Uterus (tissue), 4 donors: ENCODE measurements at places on chromosomes 13 and 19.

GRCh38 chr19:1438933-1439354 lies 748 bp downstream of the RPS15 start:
- no peak for DNase-seq

DNA sequence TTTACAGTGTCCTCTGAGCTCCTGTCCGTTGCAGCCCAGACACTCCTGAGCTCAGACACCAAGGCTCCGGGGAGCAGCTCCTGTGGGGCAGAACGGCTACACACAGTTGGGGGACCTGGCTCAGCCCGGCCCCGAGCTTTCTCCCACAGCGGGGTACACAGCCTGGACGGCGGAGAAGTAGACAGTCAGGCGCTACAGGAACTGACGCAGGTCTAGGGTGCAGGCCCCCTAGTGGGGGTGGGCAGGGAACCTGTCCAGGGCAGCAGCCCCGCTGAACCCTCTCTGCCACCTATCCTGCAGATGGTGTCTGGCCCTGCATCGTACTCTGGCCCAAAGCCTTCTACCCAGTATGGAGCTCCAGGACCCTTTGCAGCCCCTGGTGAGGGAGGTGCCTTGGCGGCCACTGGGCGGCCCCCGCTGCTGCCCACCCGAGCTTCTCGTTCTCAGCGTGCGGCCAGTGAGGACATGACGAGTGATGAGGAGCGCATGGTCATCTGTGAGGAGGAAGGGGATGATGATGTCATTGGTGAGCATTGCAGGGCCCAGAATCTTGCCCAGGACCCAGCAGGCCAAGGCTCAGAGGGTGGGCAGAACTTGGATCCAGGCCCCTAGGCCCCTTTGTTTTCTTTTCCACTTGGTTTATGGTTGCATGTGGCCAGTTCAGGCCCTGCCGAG lies 12.9 kb upstream of the PRR19 start:
- no peak for DNase-seq

DNA sequence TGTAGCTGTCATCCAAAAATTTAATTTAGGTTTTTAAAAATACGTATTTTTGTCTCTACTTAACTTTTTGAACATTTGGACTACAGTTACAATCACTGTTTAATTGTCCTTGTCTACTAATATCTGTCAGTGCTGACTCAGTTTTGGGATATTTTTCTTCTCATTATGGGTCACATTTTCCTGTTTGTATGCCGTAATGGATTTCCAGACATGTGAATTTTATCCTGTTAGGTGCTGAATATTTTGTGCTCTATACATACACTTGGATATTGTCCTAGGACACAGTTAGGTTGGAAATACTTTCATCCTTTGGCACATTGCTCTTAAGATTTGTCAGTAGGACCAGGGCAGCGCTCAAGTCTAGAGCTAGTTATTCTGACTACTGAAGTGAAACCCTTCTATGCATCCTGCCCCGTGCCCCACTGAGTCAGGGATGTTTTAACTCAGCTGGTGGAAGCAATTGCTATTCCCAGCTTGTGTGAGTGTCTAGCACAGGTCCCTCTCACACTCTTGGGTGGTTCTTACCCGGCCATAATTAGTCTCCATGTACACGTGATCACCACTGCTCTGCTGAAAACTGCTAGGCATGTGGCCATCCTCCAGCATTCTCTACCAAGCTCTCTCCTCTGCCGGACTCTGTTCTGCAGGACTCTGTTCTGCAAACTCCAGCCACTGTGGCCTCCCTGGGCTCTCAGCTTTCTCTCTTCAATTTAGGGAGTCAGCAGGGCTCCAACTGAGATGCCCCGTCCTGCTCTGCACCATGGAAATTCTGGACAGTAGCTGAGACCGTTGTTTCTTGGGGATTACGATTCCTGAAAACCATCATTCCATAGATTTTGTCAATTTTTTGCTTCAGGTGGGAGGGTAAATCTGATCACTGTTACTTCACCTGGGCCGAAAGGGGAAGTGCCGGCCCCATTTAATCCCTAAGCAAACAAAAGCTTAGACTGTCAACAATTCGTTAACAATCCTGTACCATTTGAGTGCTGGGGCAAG lies 11.1 kb downstream of the PROZ start:
- DNase-seq: no peak

DNA sequence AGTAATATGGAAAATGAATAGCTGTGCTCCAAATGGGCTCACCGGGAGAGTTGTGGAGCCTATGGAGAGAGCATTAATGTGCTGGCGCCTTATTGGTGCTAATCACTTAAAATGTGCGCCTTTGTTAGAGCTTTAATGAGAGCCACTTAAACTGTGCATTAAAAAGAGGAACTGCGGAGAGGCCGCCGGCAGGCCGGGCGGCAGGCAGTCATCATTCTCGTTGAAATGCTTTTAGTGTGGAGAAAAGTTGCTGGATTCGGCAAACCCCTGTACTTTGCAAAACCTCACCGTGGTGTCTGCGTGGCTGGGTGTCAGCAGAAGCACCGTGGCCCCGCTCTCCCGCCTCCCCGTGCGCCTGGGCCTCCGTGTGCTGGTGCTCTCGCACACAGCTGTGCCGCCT lies 105.5 kb downstream of the KDM4B start:
- DNase-seq: no peak

DNA sequence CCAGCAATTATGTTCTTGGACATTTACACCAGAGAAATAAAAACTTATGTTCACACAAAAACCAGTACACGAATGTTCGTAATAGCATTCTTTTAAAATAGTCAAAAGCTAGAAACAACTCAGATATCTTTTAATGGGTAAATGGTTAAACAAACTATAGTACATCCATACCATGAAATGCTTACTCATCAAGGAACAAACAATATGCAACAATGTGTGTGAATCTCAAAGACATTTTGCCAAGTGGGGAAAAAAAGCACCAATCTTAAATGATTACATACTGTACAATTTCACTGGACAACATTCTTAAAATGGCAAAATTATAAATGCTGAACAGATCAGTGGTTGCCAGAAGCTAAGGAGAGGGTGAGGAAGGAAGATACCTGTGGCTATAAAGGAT lies 36.6 kb downstream of the MYCBP2 start:
- DNase-seq: no peak

- DNase-seq: no peak
These were observed 14.5 kb downstream of the LMTK3 start for GRCh38 chr19:48496959-48497727.

DNA sequence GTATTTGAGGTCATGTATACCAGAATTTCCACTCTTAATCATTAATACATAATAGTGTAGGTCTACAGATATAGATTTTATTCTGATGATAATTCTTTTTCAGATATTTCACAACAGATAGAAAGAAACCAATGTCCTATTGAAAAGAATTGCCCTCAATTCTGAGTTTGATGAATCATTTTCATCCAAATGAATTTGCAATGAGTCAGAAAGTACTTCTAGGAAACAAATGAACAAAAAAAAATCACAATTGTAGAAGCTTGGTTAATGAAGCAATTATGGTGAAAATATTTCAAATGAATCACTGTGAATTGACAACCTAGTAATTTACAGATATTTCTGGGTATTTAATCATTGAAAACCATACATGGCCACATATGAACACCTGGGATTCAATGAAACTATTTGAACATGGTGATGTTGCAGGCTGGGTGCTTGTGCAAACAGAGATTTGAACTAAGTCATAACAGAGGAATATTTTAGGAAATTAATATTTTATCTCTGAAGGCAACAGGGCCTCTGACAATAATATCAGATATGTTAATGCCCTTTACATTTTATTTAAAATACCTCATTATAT lies 360.9 kb downstream of the SLITRK5 start:
- no peak for DNase-seq

- DNase-seq: no peak
These were observed 47.9 kb upstream of the CEACAM21 start for GRCh38 chr19:41528106-41528505.

DNA sequence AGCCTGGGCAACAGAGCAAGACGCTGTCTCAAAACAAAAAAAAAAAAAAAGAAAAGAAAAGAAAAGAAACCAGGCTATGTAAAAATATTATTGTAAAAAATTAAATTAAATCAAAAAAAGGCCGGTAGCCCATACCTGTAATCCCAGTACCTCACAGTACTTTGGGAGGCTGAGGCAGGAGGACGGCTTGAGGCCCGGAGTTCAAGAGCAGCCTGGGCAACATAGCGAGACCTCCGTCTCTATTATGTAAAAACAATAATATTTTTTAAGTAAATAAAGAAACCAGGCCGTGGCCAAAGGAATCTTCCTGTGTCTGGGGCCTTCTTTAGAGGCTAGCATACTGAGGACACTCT lies 770 bp upstream of the CAPNS1 start:
- DNase-seq: no peak

GRCh38 chr13:20035130-20035529 lies 76.6 kb downstream of the ZMYM2 start:
- DNase-seq: no peak

GRCh38 chr19:2308114-2308556 lies at the start of gene LINGO3:
Gene LINGO3 (minus strand): TSS chr19:2308154. CDS start chr19:2291776, 16,378 bp downstream.
- DNase-seq: no peak

- no peak for DNase-seq
These were observed 39.3 kb downstream of the SIGLEC7 start for GRCh38 chr19:51181377-51181912.

DNA sequence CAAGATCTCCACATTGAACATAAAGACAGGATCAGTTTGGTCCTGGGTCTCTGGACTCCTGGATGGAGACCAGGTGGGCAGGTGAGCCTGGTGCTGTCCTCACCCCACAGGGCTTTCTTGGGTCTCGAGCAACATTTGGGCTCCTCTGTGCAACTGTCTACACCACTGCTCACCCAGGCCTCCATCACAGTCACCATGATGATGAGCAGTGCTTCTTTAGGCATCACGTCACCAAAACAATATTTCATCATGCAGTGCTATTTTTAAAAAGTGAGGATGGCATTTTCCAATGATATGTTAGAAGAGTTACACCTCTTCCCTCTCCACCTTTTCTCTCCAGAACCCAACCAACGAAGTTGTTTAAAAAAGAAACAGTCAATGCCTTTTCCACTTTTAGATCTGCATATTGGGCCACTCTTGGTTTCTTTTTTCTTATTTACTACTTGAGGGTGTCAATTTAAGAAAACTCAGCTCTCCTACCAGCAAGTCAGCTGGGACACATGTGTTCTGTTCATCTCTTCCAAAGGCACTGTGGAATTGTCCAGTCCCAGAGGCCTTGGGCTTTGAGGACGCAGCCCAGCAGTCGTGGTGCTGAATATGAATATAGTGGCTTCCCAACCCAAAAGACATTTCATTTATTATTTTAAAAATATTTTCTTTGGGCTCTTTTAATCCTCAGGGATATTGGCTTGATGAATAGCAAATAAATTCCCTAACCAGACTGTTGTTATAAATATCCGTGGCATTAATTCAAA lies 405.7 kb downstream of the KCNRG start:
- no peak for DNase-seq

GRCh38 chr19:55461974-55462626 lies 658 bp upstream of the ISOC2 start:
- no peak for DNase-seq

DNA sequence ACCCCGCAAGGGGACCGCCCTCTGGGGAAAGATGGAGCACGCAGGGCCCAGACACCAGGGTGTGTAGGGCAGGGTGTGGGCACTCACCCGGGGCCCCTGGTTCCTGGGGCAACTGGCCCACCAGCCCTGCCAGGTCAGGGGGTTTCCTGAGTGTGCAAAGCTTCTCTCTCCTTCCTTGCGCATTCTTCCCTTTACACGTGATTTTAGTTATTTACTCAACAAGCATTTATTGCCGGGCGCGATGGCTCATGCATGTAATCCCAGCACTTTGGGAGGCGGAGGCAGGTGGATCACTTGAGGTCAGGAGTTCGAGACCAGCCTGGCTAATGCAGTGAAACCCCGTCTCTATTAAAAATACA lies 20.4 kb downstream of the PRR36 start:
- no peak for DNase-seq

GRCh38 chr19:29260477-29261317 lies 47.7 kb upstream of the UQCRFS1 start:
- DNase-seq: no peak

DNA sequence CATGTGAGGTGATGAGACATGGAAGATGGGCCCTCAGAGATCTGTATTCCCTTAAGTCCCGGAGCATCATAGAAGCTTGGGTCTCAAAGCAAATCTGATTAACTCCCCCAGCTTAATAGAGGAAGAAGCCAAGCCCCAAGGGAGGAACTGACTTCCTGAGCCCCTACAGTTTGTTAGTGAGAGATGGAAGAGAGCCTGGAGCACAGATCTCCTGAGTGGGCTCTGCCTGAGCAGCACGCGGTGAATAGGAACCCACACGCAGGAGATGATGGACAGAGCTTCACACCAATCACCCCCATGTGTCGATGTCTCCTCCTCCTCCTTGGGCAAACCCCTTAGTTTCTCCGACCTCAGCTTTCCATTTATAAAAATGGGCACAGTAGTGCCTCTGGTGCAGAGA lies 50.1 kb upstream of the ATP12A start:
- DNase-seq: no peak

DNA sequence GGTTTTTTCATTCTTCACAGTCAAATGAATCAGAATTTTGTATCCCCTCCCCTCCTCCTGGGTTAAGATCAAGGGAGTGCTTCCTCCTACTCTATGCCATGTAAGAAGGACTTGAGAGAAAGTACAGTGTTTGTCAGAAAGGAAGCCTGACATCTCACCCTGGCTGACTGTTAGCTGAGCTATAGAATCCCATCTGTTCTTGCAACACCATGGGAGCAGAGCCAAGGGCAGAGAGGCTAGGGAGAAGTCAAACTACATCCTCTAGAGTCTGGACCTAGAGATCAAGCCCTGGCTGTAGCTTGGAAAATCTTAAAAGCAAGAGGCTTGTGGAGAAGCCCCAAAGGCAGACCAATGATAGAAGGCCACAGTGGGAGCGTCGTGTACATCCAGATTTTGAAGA lies 145.9 kb downstream of the OLFM4 start:
- DNase-seq: peak; percentile 36

DNA sequence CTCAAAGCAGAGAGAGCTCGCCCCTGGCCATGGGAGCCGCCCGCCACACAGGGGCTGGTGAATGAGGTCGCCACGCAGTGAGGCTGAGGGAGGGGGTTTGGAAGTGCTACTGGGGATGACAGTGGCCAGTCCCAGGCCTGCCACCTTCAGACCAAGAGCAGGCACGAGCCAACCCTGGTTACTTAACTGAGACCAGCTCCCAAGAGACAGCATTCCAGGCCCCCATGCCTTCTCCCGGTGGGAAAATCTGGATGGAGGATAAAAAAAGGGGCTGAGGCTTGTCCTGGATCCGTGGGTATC lies 43.3 kb downstream of the RAB20 start:
- DNase-seq: no peak

GRCh38 chr13:64925284-64925683 lies 2304.9 kb downstream of the PCDH9 start:
- DNase-seq: no peak

DNA sequence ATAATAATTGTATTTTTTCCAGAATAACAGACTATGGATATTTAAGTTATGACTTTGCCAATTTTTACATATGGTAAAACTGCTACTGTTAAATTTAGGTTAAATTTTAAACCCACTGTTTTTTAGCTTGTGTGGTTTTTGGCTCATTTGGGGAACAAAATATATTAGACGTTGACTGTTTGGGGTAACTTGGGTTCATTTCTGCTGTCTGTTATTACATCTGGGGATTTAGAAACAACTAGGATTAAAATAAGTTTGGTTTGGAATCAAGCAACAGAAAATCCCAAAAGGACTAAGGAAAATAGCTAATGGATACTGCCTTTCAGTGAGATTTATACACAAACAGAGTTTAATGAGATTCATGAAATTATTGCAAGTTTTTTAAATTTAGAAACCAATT lies 92.9 kb downstream of the ZNF100 start:
- no peak for DNase-seq
